ENCODE measurements at places on chromosomes 3 and 15.
A peak's percentile ranks its signal among the peaks of the same experiment; 100 is the strongest.

DNA sequence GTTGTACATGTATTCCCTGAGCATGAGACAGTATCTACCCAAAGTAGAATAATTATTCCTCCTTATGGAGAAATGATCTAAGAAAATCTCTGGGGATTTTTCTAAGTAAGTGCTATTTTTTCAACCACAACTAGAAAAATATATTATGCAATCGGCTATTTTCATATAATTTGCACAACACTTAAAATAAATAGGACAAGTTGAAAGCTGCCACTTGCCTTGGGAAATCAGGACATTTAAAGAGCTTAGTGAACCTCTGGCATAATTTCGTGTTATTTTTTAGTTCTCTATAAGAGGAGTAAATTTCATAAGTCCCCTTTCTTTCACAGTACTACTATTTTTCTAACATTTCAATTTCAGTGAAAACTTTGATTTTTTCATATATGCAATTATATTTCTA is 672.1 kb downstream of the OTOL1 start:
- no peak for DNase-seq

DNA sequence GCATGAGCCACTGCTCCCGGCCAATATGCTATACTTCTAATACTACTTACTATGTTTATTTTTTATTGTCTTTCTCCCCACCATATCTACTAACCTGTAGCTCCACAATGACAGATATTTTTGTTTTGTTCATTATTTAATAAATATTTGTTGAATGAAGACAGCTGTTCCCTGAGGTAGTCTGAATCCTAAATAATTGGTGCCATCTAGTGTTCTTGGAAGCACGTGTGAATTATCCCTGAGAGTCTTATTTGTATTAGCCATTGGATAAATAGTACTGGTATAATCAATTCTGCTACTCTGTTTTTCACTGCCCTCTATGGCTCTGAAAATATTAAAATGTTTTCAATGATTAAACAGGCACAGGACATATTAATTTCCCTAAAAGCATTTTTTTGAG is 5.6 kb upstream of the APPL1 start:
- DNase-seq, result peak; percentile 38

- no peak for DNase-seq
These were observed 13.4 kb upstream of the SCN10A start for GRCh38 chr3:38829404-38829803.

DNA sequence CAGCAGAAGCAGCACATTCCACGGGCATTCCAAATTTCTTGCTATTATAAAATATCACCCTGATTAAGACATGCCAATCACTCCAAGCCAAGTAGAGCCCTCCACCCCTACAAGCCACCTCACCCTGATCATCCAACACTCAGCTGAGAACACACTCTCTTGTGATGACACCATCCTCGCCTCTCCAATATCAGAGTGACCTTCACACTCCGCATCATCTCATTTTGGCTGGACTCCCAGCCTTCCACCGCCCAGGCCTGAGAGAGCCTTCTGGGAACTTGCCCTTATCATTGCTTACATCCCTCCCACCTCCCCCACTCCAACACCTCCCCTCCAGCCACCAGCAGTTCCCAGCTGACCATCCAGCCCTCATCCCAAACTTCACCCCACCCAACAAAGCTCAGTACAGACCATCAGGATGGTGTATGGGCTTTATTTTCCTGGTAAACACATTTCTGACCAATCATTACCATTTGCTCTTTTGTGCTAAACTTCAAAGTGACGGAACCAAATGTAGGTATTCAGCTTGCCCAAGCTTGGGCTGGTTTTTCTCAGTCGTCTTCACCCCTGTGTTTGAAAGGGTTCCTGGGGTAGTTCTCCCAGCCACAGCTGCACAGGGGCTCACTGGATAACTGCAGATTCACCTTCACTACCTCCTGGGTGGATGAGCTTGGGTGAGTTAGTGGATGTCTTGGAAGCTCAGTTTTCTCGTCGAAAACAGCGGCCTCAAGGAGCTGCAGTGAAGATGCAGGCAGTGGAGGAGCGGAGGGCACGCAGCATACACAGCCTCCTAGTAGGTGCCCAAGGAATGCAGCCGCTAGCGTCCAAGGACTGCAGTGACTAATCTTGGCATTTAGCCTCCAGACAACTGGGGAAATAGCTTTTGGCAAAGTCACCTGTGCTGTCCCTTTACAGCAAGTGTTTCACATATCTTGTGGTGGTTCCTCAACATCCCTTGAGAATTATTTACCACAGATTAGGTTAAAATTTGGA is 115.1 kb downstream of the LIPC start:
- DNase-seq, result peak; percentile 88

GRCh38 chr3:68874551-68875348 is 57.6 kb downstream of the TAFA4 start:
- no peak for DNase-seq

- DNase-seq, result no peak
These were observed 74.8 kb upstream of the P2RY1 start for GRCh38 chr3:152760024-152760563.

GRCh38 chr3:1346386-1346785 is 253.6 kb downstream of the CNTN6 start:
- no peak for DNase-seq

All from umbilical cord (tissue), 2 donors.